Hematopoietic multipotent progenitor cell treated with erythropoietin and hydrocortisone succinate and interleukin-3 and kit ligand, for 8 days (in vitro differentiated cells): ENCODE measurements at places on chromosomes 11 and 22.

DNA sequence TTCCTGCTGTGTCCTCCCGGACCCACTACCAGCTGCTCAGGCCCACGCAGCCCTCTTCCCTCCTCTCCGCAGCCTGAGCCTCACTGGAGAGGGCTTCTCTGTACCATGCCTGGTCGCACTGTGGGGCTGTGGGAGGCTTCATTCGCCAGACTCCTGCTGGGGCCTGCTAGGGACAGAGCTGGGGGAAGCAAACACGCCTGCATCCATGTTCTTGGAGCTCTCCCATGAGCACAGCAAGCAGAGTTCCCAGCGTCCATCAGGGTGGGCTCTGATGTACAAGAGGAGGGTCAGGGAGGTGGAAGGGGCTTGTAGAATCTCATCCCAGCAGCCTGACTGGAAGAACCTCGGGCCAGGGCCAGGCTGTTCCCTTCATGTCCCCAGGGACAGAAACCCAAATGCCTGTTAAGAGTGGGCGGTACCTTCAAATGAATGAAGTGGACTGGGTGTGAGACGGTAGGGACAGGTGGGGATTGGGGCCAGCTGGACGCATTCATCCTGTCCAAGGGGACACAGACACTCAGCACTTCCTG lies 59.9 kb downstream of the MPPED1 start:
- DNase-seq: no peak

GRCh38 chr11:69614085-69614484 lies 26.9 kb upstream of the CCND1 start:
- DNase-seq: no peak

GRCh38 chr11:67290801-67291200 lies 1.7 kb downstream of the ANKRD13D start:
- no peak for DNase-seq

DNA sequence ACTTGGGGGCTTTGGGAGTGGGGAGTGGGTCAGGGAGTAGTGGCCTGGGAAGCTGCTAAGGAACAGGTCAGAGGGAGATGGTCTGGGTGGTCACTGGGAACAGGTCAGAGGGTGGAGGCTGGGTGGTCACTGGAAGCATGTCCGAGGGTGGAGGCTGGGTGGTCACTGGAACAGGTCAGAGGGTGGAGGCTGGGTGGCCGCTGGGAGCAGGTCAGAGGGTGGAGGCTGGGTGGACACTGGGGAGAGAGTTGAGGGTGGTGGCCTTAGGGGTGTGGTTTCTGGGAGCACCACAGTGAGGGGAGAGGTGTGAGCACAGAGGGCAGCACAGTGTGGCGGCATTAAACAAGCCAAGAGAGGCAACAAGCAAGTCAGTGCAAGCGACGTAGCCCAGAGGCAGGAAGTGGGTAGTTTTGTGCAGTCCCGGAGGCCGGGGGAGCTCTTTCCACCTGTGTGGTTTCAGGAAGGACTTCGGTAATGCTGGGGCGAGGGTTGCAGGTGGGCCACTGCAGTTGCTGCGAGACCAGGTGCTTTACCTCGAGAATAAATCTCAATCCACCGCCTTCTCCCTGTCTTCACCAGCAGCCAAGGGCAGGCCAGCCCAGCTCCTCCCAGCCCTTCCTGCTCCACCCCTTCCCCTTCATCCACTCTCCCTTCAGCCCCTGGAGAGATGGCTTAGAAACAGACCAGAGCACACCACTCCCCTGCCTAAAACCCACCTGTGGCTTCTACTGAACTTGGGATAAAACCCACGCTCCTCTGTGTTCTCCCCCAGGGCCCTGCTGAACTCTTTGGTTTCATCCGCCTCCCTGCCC lies 3.2 kb upstream of the CACNA1I start:
- DNase-seq: no peak

GRCh38 chr11:79198898-79199250 lies 242.0 kb downstream of the TENM4 start:
- no peak for DNase-seq

DNA sequence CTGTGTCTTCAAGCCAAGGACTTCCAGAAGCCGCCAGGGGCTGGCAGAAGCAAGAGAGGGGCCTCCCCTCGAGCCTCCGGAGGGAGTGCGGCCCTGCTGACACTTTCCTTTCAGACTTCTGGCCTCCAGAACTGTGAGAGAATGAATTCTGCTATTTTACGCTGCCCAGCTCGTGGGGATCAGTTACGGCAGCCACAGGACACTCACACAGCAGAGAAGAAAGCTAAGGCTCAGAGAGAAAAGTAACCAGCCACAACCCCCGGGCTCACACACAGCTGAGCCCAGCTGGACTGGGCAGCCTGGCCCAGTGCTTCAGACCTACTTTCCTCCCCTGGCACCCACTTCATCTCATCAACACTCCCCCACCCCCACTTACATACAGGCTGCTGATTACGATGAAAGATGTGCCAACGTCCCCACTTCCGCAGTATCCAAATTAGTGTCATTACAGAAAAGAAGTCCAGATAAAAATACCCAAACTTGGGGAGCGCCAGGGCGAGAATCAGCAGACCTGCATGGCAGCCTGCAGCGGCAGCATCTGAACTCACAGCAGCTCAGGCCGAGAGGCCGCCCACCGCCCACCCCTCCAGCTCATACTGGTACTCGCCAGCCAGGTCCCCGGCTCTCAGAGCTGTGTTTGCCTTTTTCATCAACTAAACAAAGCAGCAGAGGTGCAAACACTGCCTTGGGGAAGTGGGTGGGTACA lies 15.3 kb downstream of the PHF21B start:
- no peak for DNase-seq
